ENCODE measurements at places on chromosomes 5 and 9.

GRCh38 chr5:58717303-58718007, 134.6 kb downstream of the RAB3C start:
- DNase-seq, result no peak

GRCh38 chr5:163614787-163615186, 109.4 kb downstream of the MAT2B start:
- DNase-seq, result no peak

DNA sequence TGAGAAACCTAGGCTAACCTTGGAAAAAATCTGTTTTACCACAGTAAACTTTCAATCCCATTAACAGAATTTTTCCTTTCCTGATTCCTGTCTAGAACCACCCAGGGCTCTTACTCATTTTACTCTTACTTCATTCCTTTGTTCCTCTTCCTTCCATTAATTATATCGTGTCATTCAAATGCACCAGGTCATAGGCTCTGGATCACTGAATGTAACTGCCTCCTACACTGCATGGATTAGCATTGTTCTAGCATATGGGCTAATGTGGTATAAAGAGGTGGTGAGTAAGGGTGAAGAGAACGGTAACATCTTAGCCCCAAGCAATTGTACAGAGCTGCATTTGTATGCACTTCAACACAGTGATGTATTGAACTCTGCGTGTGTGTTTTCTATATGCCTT, 49.5 kb upstream of the SPINK5 start:
- DNase-seq, result no peak

DNA sequence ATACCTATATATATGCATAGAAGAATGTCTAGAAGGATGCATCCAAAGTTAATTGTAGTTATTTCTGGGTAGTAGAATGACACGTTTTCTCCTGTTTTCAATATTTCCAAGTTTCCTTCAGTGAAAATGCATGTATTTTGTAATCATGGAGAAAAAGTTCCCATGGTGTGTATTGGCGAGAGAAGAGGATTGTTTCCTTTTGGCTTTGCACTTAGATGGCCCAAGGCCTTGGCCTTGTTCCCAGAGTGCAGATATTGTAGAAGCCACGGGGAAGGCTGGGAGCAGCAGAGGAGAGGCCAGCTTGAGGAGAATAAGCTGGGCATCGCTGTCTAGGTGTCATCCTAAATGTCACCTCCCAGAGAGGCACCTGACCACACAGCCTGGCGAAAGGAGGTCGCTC, 44.0 kb downstream of the IRF1 start:
- no peak for DNase-seq

DNA sequence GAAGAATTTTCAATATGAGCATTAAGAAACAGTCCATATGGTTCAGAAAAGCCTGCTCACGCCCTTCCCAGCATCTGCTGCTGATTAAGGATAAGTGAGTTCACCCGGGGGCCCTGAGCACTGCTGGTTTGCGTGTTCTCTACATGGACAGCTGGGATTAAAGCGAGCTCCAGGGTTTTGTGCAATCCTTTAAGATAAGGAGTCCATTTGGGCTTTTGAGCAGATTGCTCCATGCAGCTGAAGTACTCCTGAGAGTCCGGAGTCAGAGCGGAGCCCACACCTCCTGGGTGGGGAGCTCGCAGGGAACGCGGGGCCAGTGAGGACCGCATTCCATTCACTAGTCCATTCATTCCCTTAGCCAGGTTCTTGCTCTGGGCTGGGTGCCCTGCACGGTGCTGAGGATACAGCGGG, 149.3 kb upstream of the COL5A1 start:
- no peak for DNase-seq

- DNase-seq, result no peak
Observed at GRCh38 chr9:124359855-124360678, 55.2 kb downstream of the PSMB7 start.

DNA sequence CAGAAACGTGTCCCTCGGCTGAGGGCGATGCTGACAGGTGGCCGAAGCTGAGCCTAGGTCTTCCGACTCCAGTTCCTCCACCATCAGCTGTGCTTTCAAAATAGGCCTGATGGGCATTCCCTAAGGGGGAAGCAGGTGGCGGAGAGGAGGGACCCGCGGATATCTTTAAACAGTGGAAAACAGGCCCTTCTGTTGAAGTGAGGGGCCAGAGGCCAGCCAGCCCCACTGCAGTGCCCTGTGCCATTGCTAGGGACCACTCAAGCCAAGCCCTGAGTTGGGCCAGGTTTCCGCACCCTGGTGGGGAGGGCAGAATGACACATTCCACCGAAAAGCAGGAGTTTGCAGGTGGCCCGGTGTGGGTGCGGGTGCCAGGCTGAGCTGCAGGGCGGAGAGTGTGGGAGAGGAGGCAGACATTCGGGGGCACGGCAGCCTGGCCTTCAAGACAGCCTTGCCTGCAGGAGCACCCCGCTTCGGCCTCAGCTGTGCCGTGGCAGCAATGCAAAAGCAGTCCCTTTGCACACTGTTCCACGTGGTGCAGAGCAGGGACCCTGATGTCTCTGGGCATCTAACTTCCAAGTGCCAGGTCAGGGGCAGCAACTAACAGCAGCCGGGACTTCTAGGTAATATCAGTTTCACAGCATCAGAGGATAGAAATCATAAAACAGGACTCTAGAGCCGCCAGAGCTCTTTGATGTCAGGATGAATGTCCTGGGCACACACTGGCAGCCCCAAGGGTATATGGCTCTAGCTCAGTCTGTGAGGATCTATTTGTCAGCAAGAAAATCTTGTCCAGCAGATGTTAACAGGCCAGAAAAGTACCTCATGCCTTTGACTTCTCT, 17.2 kb downstream of the HNRNPH1 start:
- DNase-seq, result no peak

DNA sequence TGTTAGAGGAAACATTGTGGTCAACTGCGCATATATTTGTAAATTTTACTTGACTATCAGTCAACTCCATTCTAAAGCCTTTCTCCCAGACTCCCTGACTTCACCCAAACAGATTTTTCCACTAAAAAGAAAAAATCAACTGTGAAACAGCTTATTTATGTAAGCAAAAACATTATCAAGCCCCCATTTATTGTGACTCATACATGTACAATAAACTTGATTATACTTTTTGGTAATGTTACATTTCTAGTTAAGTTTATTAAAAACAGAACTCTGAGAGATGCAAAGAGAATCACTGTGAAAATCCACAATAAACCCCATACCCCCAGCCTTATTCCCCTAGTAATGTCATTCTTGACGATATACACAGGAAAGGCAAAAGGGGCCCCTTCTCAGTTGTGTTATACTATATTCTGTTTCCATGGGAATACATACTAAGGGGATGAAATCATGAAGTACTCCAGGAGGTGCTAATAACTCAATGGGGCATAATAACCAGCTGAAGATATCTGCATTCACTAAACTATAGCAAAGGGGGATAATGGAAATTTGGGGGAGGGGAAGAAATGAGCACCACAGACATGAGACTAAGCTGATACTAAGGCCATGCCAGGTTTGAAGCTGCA, 616.0 kb downstream of the ACTL7B start:
- no peak for DNase-seq

- DNase-seq, result no peak
Observed at GRCh38 chr5:105330185-105330584, 1767.6 kb upstream of the NUDT12 start.

DNA sequence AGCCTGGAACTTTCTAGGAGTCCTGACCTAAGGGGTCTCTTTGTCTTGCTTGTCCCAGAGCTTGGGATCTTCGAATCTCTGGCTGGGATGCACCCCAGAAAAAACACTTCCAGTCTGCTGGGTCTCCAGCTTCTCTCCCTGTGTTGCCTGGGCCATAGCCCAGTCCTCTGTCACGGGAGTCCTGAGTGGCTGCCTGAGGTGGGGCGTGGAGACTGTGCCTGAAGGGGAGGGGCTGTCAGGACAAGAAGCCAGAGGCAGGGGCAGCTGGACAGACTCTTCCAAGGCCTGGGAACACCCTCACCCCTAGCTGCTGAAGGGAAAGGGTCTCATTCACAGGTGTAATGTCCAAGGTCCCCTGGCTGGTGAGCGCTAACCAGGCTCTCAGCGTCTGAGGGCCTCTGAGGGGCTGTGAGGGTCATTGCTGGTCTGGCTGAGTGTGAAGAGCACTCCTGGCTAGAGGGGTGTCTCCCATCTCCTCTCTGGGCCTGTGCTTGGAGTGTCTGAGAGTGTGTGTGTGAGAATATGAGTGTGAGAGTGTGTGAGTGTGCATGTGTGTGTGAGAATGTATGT, 20.4 kb upstream of the COL27A1 start:
- no peak for DNase-seq

GRCh38 chr5:121171834-121172233, 679.8 kb upstream of the FTMT start:
- DNase-seq, result no peak

DNA sequence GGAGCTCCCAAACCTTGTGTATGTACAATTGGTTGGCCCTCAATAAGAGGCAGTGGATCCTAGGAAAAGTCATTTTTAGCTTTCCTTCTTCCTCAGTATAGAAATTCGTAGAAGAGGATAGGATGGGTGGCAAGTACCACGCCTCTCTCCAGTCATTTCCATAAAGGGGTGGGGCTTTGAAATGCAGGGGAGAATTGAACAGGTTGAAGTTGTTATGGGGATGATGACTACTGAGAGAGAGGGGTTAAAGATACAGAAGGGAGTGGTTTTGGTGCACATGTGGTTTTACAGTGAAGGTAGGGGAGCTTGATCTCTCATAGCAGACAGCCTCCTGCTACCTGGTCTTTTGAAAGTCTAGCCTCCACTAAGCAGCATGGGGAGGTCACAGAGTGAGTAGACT, 54.4 kb upstream of the FAM120AOS start:
- no peak for DNase-seq

DNA sequence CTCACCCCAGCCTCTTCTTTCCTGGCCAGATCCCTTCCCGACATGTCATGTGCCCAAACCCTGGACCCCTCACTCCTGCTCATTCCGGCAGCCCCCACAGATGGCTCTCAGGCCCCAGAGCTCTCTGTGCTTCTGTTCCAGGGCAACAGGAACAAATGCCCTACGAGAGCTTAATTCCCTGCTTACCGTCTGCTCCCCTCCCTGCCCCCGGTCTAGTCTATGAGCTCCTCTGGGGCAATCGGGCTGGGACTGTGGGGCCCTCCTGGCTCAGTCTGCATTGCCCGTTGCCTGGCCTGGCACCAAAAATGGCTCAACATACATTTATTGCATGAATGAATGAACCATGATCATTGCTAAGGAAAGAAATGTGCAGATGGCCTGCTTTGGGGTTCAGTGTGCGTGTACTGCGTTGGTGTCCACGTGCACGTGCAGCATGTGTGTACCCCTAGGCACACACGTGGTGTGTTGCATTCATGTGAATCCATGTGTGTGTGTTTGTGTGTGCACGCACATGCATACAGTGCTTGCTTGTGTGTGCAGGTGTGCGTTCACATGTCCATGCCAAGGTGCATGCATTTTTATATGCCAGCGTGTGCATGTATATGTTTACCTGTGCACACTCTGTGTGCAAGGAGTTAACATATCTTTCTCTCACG, 201.2 kb upstream of the IER5L start:
- no peak for DNase-seq

GRCh38 chr9:35912791-35913400, 3.6 kb downstream of the SPAAR start:
- DNase-seq, result no peak

- no peak for DNase-seq
Observed at GRCh38 chr5:173499471-173500212, 116.8 kb downstream of the BOD1 start.

- DNase-seq, result no peak
Observed at GRCh38 chr5:31531543-31531887, 378 bp downstream of the DROSHA start.

DNA sequence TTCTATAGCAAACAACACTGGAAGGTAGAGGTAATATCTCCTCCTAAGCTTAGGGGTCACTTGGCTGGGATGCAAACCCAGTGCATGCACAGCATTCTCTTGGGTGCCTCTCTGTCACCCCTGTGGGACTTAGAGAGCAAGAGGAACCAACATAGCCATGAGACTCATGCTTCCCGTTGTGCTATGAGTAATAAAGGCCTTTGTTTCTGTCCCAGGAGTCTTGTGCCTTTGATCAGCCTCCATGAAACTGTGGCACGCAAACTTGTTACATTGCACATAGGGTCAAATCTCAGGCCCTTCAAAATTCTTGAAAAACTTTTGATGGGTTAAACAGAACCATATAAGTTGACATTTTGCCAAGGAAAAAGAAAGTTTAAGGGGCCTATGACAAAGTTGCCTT, 272.8 kb downstream of the TAF11L14 start:
- no peak for DNase-seq

GRCh38 chr9:27430750-27431535, 93.1 kb upstream of the IFNK start:
- DNase-seq, result no peak

- DNase-seq, result peak; percentile 82
Observed at GRCh38 chr5:42992088-42992879, 47.8 kb downstream of the ANXA2R start.

DNA sequence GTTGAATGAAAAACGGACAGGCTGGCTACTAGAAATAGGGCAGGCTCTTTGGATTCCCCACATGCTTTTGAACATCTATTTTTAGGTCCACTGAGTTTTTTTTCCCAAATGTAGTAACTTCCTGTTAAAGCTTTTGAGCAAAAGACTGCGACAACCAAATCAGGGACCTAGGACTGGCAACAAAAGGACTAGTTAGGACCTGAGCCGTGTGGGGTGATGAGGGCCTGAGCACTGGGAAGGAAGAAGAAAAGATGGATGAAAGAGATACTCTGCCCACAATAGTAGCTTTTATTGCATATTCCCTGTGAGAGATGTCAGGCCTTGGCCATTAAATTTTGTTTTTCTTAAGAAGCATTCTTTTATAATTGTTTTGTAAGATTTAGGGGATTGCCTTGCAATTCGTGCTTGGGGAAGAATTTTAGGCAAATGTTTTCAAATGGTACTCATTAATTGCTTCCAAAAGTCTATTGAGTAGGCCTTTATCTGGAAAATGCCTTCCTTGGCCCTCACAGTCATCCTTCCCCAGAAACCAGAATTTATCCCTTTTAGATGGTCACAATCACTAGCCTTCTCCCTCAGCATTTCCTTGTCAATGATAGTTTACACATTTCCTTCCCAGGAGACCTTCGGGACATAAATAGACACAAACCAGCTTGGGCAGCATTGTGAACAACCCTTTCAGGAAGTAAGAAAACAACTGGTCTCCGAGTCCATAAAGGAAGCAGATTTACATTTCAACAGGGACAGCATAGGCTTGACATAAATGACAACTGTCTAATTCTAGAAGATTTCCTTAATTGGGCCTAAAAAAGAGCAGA, 166.5 kb downstream of the RMI1 start:
- DNase-seq, result no peak

DNA sequence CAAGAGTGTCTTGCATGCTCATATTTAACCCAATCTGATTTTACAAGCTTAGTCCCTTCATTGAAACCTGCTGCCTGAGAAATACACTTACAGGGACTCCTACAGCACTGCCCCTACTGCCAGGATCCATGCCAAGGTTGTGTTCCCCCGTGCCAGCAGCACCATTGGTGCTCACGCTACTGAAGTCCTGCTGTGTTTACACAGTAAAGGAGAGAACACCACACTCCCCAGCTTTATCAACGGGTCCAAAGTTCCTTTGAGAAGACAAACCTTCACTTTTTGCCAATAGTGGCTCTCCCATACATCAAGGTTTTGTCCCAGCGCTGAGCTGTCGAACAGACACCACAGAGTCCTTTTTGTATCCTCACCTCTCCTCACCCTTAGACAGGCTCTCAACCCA, 155.1 kb upstream of the WWC1 start:
- no peak for DNase-seq

- DNase-seq, result no peak
Observed at GRCh38 chr5:72402959-72403628, 82.9 kb downstream of the PTCD2 start.

Data from CD4-positive, alpha-beta T cell treated with Interleukin-4 for 4 hours (primary cell).